ENCODE measurements at places on chromosomes 11 and 22.

- no peak for DNase-seq
Measured at GRCh38 chr22:48555606-48556005, 1272.1 kb downstream of the BRD1 start.

DNA sequence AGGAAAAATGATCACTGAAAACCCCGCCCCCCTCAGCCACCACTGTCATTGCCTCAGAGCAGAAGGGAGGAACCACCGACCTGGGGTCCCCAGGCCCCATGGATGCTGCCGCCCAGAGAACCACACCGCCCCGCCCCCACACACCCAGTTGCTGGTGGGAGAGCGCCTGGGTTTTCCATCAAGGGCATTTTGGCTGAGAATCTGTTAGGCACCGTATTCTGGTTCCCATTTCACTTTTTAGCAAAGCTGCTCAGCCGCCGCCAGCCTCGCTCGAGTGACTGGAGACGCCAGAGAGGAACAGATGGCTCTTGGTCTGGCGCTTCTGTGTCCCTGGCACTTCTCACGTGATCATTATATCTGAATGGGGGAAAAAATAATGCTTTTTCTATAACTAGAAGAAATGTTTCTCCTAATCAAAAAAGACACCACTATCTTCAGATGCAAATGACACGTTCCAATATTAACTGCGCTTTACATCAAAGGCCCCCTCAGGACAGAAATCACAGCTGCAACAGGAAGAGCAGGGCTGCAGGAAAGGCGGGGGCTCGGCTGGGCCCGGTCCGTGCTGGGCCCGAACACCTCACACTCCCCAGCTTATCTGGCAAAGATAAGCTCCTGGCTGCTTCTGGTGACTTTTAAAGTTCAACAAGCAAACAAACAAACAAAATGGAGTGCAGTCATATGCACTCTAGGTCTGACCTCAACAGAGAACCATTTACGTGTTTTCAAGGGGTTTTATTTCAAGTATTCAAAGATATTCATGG is 149.8 kb downstream of the MPPED1 start:
- DNase-seq: no peak

GRCh38 chr11:34825670-34826383 is 90.4 kb downstream of the APIP start:
- DNase-seq: no peak

GRCh38 chr11:127625402-127625801 is 624.8 kb upstream of the KIRREL3 start:
- no peak for DNase-seq

All from GM12865 (cell line).